ENCODE measurements at places on chromosomes 4 and X.

- DNase-seq = no peak
These were observed 18.7 kb downstream of the RNF4 start for GRCh38 chr4:2487632-2488031.

GRCh38 chrX:45806410-45807121 lies 605.9 kb upstream of the DIPK2B start:
- no peak for DNase-seq

- DNase-seq = no peak
These were observed 75.8 kb downstream of the NUDT11 start for GRCh38 chrX:51420610-51421009.

GRCh38 chrX:110218591-110218990 lies 99.3 kb downstream of the AMMECR1 start:
- no peak for DNase-seq

DNA sequence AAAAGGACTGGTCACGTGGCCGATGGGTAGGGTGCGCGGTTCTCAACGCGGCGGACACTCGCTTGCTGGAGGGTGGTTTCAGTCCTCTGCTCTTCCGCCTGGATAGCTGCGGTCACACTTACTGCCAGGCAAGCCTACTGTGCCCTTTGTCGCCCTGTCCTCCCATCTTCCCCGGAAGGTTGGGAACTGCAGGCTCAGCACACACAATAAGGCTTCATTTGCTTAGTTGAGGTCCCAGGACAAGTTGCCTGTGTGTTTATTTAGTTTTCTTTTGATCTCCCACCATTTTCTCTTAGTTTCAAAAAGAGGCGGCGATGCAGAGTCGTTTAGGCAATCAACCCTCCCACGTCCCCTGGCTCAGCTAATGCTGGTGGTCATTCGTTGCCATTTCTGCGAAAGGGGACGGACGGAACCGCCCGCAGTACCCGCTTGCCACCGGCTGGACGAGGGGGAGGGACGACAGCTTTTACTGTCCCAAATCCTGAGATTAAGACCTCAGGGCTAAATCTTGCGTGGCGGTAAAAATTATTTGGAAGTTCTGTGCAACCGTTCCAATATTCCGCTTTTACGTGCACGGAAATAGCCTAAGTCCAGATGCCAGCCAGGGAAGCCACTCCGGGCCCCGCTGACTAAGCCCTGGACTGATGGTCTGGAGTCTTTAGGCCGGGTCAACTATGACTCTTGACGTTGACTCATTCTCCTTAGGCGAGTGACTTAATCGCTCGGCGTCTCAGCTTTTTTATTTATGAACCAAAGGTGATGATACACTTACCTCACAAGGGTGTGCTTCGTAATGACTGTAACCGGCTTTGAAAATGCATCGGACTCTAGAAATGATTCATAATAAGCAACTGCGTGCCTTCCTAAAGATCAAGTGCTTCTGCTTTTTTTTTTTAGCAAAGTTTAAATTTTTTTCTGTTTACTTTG lies 671 bp upstream of the EIF4E start:
- no peak for DNase-seq

- DNase-seq = no peak
These were observed 14.2 kb downstream of the DHX15 start for GRCh38 chr4:24570172-24570571.

GRCh38 chr4:154344686-154345085 lies 146.9 kb downstream of the DCHS2 start:
- no peak for DNase-seq

- DNase-seq = no peak
These were observed 1278.6 kb downstream of the PCDH7 start for GRCh38 chr4:31998807-31999206.

DNA sequence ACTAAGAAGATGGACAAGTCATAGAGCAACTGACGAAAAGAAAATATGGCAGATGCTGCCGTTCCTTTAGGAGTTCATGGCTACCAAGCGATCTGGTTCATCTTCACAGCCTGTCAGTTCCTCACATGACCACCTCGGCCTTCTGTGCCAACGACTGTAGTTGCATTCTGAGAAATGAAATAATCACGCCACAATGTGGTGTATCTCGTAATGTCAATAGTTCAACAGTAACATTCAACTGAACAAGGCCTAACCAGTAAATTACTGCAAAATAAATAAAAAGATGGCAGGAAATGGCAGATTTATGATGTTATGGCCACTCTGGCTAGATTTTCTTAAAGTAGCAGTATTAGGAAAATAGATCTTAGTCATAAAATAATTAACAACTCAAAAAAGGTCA lies 4.4 kb downstream of the GPRIN3 start:
- no peak for DNase-seq

GRCh38 chrX:154828016-154828408 lies 6.5 kb downstream of the SMIM9 start:
- no peak for DNase-seq

DNA sequence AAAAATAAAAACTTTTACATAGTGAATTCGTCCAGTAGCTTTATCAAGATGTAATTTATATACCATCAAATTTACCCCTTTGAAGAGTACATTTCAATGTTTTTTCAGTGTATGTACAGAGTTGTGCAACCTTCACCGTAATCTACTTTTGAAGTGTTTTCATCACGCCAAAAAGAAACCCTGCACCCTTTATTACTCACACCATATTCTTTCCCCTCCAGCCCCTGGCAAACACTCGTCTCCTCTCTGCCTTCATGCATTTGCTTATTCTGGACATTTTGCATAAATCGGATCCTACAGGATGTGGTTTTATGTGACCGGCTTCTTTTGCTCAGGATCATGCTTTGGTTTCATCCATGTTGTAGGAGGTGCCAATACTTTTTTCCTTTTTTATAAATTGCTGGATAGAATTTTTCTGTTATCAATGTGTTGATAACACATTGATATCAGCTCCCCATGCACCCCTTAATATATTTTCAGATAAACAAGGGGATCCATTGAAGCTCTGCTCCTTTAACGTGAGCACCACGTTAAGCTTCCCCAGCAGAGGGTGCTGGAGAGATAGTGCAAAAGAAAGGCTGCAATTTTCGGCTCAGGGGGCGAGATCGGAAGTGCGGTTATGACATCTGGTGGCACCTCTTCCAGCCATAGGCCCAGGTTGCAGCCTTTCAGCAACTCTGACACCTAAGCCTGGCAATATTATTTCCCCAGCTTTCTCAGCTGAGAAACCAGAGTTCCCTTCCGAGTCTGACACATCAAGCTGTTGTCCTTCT lies 100.1 kb upstream of the VCX3B start:
- DNase-seq = peak; percentile 19

GRCh38 chr4:56803471-56803870 lies 18.0 kb downstream of the SPINK2 start:
- DNase-seq = no peak

GRCh38 chr4:73593631-73594241 lies 26.5 kb downstream of the RASSF6 start:
- DNase-seq = no peak

DNA sequence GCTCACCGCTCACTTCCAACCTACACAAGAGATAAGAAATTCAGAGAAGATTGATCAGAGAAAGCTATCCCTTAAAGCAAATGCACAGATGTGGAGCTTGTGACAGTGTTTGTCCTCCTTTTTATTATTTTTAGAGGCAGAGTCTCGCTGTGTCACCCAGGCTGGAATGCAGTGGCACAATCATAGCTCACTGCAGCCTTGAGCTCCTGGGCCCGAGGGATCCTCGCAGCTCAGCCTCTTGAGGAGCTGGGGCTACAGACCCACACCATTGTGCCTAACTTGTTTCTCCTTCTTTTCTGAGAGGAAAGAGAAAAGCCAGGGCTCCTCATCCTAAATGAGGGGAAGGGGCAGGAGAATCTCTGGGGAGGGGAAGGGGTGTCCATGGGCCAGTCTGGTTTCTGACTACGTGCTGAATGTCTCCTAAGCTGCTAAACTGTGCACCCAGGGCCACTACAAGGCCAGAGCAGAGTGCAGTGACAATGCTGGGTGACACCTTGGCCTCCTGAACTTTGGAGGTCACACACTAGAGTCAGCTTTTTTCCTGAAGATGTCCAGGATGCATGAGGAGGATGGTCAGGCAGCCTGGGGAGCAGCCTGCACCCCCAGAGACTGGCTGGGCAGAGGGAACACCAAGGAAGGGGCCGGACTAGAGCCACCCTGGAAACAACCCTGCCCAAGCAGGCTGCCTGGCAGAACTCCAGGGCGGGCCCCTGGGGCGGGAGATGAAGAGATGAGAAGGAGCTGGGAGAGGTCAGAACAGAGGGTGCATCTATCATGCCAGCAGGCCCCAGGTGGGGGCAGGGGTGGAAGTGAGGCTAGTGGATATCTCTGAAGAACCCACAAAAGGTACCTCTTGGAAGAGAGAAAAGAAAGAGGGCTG lies 55.5 kb upstream of the PROM1 start:
- DNase-seq = no peak

DNA sequence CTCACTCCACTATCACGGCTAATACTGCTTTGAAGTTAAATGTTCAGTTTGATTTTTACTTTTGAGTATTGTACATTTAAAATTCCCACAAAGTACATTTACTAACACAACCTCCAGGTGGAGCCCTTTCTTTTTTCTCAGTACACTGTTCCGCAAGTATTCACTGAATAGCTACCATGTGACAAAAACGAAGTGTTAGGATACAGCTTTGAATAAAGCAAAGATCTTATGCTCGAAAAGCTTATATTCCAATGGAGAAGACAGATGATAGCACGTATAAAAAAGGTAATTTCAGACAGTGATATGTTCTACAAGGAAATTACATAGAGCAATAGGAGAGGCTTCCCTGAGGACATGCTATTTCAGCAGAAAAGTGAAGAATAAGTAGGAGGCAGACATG lies 60.7 kb upstream of the ABCG2 start:
- no peak for DNase-seq

DNA sequence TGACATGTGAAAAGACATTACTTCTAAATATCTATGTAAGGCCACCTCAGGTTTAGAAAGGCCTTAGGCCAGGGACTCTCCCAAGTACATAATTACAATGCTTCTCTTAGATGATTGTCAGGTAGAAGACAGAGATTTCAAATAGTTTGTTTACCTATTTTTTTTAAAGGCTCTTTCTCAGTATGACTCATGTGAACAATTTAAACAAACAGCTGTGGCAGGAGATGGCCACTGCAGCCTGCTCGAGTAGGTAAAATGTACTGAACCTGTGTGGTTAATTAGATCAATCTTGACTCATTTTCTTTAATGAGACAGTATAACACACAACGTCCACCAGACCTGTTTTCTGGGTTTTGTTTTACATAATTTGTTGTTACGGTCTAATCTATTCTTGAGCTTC lies 50.2 kb downstream of the LEF1 start:
- DNase-seq = no peak

DNA sequence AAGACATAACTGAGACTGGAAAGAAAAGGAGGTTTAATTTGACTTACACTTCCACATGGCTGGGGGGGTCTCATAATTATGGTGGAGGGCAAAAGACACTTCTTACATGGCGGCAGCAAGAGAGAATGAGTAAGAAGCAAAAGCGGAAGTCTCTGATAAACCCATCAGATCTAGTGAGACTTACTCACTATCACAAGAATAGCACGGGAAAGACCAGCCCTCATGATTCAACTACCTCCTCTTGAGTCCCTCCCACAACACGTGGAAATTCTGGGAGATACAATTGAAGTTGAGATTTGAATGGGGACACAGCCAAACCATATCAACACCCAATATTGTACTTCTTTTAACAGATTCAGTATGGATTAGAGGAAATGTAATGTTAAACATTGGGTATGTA lies 646.6 kb downstream of the ANKRD50 start:
- no peak for DNase-seq

- DNase-seq = no peak
These were observed 150.6 kb downstream of the POU3F4 start for GRCh38 chrX:83658731-83659130.

DNA sequence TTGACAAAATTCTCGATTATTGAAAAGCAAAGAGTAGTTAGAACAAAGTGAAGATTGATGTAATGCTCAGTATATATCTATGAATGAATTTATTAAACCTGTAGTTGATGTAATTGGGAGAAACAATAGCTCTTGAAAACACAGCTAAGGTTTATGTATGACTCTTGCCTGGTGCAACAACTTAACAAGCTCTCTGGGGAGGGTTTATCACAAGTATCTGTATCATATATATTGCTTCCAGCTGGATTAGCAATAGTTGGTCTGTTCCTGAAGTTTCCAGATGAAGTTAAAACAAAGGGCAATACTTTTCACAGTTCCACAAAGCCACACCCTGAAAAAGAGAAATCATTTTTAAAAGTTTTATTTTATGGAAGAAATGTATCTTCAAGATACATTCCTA lies 91.4 kb downstream of the ARSJ start:
- no peak for DNase-seq
